ENCODE measurements at places on chromosomes 3 and 15.
A peak's percentile ranks its signal among the peaks of the same experiment; 100 is the strongest.

DNA sequence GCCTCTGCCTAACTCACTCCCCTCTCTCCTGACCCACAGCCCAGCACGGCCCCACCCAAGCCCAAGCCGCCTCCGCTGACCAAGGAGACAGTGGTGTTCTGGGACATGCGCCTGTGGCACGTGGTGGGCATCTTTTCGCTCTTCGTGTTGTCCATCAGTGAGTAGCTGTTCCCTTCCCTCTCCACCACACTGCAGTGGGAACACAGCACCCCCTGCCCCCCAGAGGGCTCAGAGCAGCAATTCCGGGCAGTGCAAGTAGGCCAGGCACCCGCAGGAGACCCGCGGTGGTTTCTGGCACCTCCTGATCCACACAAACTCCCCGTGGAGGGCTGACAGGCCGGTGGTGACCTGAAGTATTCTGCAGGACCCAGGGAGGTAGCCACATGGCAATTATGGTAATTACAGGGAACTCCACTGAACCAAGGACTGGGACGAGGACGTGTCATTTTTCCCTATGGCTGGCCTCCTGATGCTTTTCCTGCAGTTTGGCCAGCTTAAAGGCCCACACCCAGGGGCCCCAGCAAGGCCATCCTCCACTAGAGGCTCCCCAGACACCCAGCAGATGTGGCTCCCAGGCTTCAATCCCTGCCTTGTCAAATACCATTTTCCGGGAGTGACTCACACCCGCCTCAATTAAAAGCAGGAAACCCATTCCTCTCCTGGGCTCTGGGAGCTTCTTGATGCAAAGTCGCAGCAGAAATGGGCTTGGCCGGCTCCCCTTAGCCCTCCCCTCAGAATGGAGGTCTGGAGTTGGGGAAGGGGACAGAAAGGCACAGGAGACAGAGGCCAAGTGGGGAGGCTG is 4.8 kb downstream of the TMIE start:
- DNase-seq = peak; percentile 65

DNA sequence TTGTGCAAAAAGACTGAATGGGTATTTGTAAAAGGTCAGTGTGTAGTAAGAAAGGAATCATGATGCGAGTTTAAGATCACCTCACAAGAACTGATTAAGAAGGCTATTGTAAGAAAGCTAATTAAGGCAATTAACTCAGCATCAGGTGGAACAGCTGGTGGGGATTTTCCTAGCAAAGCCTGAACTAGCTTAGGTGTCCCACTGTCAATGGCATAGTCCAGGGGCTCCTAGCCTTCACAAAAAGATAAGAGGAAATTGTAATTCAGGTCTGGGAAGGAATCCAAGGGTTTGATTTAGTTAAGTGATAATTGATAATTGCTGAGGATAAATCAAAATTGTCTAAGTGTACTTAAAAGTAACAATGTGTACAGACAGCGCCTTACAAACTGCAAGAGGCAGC is 901.6 kb downstream of the TUSC7 start:
- no peak for DNase-seq

GRCh38 chr3:132457286-132457685 is 40.0 kb downstream of the DNAJC13 start:
- DNase-seq = no peak

GRCh38 chr3:128551451-128551850 is 58.5 kb upstream of the GATA2 start:
- DNase-seq = no peak

DNA sequence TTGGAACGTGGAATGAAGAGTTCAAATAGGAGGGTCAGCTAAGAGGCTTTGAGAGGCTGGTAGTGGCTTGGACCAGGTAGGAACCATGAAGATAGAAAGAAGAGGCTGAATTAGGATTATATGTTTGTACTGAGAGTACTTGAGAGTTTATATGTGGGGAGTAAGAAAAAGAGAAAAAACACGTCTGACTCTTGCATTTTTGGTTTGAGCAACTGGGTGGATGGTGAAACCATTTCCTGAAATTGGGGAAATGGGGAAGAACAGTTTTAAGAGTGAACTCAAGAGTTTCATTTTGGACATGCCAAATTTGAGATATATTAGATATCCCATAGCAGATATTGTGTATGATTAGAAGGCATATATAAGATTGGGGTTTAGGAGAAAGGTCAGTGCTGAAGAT is 92.9 kb upstream of the TNIK start:
- DNase-seq = no peak

DNA sequence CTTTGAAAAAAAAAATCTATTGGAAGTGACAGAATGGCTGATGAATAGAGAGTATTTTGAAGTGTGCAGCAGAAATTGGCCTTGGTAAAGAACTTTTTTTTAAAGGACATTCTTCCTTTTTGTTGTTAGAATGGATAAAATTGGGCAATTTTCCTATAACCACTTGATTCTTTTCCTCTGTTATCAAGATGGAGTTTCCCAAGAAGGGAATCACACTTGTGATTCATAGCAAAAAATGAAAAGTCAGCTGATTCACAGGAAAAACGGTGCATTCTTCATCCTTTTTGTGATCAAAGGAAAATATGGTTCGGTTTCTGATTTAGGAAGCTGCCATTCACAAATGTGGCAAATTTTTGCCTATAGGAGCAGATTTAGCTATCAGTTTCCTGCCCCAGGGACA is 486.8 kb downstream of the GBE1 start:
- DNase-seq = no peak

GRCh38 chr3:144760831-144761230 is 789.2 kb downstream of the DIPK2A start:
- no peak for DNase-seq

GRCh38 chr15:39282663-39283208 is 298.1 kb upstream of the THBS1 start:
- DNase-seq = no peak

DNA sequence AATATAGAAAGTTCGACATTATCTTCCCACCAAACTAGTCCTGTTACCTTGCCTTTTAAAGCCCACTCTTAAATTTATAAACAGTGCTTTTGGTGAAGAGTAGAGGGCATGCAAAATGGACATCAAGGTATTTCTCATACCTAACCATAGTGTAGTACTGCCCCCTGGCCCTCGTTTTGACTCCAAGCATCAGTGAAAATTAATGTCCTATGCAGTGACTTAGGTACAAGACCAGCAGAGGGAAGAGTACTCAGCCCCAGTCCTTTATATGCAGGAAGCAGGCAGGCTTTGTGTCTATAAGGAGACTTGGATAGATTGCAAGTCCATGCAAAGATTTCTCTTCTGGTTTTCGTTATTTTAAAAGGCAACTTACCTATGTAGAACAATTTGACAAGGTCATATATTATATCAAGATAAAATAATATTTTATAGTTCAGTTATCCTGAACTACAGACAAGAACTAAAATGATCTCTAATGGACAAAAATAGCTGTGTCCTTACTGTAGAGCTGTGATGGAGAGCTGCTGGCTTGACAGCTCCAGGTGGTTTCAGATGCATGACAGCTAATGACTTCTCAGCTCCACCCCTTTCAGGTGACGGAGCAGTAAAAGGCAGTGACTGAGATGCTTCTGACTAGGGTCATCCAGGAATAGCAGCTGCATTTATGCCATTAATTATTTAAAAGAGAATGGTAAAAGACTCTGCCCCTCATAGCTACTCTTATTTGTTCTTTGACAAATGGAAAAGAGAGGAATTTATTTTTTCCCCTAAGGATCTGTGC is 646.1 kb downstream of the SQOR start:
- DNase-seq = no peak

- DNase-seq = no peak
These were observed 215.5 kb upstream of the RORA start for GRCh38 chr15:61444585-61444984.

DNA sequence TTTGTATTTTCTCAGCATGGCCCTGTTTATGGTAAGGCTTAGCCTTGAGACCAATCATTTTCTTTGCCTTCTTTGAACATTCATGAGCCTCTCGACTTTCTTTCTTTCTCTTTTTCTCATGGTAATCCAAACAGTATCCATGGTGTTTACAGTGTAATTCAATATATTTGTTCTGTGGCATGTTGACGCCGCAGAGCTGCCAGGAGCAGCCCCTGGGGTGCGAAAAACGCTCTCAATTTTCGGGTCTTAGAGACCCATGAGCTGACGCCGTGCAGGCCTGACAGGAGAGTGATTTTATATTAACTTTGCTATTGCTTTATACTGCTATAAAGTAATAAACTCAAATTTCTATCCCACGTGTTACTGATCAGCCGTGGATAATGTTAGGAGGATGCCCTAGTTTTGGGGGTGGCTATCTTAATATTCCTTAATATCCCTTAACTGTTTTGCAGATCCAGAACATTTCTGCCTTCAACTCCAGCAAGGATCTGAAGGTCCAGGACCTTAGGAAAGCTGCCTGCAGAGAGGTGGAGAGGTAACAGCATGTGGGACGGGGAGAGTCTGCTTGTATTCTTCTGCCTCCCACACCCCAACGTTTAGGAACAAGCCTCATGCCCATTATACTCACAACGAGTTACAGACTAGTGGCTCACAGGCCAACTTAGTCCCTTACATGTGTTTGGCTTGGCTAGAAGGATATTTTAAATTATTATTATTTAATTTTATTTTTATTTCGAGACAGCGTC is 29.3 kb upstream of the MYO1E start:
- no peak for DNase-seq

GRCh38 chr15:39269821-39270220 is 311.1 kb upstream of the THBS1 start:
- no peak for DNase-seq

DNA sequence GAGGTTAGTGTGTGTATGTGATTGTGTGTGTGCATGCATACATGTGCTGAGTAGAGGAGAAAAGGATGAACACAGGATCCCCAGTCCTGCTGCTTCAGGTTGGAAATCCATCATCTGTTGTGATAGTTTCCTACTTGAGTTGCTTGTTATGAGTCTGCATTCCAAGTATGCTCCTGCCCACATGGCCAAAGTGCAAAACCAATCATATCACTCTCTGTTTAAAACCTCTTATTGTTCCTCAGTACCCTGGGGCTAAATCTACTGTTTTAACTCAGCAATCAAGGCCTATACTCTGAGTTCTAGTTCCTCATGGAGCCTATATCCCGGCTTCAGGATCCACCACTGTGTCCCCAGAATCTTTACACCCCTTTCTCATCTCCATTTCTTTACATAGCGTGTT is 139.9 kb upstream of the TLE3 start:
- DNase-seq = no peak

GRCh38 chr15:41907141-41907540 is 13.3 kb upstream of the SPTBN5 start:
- DNase-seq = no peak

DNA sequence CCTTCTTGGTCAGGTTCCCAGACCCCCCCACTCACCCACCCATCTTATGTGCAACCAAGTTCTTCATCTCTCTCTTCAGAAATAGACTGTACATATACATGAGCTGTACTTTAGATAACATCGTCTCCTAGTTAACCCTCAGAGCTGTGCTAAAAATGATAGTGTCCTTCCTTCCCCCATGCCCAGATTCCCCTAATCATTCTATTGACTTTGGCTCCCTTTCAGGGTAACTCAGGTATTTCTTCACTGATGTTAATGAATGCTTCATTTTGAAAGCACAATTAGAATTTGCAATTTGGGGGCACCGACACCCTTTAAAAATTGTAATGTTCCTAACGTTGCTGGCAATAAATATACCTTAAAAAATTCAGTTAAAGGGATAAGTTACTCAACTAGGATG is 10.9 kb downstream of the PARP9 start:
- no peak for DNase-seq

GRCh38 chr15:100192097-100193080 is 149.4 kb downstream of the ADAMTS17 start:
- DNase-seq = no peak

DNA sequence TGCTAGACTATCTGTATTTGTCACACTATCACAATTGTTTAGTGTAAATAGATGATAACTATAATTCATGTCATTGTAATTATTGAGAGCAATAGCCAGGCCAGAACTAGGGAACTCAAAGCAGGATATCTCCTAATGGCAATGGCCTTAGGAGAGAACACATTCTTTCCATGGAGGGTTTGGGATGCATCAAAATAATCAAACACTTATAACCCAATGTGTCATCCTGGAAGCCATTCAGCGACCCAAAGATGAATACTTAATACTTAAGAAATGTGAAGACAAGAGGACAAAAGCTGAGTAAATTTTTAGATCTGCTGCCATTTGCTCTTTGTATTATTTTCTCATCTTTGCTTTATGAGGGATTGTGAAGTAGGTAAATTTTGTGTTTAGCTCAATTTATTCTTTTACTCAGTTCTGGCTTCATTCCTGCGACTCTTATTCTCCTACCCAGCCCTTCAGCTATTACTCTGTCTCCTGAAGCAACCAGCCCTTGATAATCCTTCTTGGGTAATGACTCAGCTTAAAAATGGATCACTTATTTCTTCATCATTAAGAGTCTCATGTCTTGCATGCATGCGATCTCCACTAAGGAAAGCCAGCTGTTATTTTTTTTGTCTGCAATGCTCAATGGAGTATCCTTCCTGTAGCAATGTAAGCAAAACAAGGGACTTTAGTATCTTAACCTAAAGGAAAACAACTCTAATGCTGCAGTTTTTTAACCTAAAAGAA is 2.0 kb downstream of the OR4F15 start:
- DNase-seq = no peak
